Anterior cingulate cortex (tissue), 58 donors: ENCODE measurements at places on chromosomes 5 and 9.
A peak's percentile ranks its signal among the peaks of the same experiment; 100 is the strongest.

DNA sequence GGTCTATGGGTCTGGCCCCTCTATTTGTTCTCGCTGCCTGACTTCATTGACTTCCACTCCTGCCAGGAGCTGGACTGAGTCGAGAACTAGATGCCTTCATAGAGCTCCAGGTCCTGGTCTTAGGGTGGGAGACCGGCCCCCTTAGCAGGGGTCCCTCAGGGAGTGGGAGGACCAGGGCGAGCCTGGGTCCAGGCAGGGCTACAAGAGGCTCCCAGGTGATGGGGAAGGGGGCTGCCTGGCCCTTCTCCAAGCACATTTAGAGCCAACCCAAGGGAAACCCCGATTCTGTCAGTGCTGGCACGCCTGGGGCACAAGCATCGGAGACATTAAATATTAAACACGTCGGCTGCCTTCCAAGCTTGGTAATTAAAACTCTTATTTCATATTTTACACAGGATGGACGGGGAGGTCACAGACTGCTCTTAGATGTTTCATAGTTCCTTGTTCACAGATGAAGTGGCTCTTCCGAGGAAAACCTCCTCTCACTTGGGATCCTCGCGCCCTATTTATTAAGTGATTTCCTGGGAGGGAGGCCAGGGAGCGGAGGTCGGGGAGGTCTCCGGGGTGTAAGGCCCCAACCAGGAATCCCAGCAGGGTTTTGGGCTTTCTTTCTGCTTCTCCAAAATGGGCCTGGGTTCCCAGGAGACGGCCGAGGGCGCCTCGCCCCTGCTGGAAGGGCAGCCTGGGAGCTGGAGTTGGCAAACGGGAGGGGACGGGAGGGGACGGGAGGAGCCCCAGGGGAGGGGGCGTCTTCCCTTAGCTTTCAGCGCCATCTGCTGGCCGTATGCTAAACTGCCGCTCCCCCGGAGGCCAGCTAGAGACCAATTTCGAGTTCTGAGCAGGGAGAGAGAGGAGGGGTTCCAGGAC, 23.4 kb upstream of the ZBTB43 start:
- DNase-seq = peak; percentile 30

DNA sequence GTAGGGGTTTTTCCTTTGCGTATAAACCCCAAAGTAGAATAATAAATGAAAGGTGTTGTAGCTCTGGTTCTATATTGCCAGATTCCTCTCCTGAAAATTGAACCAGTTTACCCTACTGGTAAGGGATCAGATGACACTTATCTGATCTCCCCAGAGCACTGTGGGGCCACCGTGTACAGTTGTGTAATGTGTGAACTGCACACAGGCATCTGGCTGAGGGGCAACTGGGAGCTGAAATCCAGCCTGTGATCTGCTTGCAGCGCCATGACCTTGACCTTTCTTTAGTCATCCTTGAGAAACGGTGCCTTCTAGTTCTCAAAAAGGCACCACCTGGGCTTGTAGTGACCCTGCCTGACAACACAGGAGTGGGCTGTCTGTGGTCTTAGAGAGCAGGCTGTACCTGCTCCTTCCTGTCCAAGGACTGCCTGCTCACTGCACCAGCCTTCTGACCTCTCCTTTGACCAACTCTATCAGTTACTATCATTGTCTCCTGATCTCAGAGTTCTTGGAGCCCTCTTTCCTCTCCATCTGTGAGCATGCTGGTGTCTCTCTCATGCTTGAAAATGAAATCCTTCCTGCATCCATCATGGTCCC, 40.2 kb downstream of the PDE6A start:
- no peak for DNase-seq

- no peak for DNase-seq
Measured at GRCh38 chr5:64299805-64300204, 134.2 kb downstream of the RNF180 start.

- no peak for DNase-seq
Measured at GRCh38 chr9:89594811-89595550, 9.8 kb upstream of the GADD45G start.

DNA sequence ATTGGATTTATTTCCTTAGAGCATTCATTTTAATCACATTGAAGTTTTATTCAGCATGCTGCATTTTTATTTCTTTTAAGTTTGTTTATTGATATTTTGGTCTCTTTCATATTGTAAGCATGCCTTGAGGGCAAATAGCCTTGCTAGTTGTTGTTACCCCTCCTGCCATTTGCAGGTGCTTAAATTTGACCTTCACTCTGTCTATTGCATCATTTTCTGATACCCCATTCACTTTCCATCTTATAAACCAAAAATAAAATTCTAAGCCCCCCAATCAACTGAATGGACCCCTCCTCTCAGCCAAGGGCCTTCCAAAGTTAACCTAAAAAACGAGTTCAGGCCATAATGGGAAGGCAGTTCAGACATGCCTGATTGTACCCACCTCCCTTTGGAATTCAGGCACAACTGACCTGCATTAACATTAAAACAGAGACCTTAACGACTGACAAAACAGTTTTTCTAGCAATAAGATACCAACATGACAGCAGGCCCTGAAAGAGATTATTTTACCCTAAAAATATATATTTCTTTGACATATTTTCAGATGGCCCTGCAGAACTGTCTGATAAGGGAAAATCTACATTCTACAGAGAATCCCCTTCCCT, 32.1 kb downstream of the TARS1 start:
- DNase-seq = no peak

- no peak for DNase-seq
Measured at GRCh38 chr5:67248703-67249589, 52.3 kb upstream of the CD180 start.

DNA sequence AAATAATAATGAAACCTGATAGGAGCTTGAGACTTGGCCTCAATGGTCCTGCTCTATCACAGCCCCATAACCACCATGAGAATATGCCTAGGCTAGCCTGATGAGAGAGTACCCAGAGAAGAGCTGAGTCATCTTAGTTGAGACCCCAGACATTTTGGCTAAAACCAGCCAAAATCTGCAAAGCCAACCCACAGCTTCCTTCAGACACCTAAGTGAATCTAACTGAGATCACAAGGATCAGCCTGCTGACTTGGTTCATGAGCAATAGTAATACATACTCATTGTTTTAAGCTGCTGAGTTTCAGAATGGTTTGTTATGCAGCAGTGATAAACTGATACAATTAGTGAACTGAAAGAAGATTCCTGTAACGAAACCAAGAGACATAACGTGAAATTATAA, 473.7 kb upstream of the PTGER4 start:
- no peak for DNase-seq

- no peak for DNase-seq
Measured at GRCh38 chr5:128146671-128147070, 63.1 kb downstream of the SLC12A2 start.

GRCh38 chr9:98427491-98427890, 172.0 kb upstream of the TBC1D2 start:
- DNase-seq = no peak

DNA sequence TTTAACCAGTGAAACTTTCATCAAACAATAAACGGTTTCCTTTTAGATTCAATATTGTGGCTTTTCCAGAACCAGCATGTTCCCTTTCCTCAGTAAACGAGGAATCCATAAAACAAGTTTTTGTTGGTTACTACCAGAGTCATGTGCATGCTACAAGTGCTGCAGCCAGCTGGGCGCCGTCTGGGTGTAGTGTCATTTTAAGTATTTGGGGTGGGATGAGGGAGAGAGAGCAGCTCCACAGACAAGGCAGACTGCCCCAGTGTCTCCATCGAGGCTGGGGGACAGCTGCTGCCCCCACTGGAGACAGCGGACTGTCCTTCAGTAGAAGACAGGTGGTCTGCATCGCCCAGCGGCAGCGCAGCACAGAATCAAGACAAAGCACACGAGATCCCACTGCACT, 17.3 kb downstream of the ARPC5L start:
- no peak for DNase-seq

DNA sequence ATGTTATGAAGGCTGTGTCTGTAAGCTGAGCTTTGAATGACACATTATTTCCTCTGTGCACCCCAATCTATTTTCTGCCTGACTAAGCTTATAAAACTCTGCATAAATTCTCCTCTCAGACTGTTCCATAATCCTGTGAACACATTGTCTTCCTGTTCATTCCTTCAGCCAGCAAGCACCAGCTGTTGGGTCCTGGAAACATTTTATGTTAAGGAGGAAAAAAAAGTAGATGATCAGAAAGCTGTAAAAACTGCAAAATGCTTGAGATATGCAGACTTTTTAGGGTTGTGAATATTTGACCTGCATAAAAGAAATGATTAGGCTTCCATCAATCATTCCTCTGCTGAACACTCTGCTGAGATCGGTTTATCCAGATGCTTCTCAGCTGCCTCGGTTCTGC, 1246.0 kb upstream of the DMAC1 start:
- DNase-seq = no peak

DNA sequence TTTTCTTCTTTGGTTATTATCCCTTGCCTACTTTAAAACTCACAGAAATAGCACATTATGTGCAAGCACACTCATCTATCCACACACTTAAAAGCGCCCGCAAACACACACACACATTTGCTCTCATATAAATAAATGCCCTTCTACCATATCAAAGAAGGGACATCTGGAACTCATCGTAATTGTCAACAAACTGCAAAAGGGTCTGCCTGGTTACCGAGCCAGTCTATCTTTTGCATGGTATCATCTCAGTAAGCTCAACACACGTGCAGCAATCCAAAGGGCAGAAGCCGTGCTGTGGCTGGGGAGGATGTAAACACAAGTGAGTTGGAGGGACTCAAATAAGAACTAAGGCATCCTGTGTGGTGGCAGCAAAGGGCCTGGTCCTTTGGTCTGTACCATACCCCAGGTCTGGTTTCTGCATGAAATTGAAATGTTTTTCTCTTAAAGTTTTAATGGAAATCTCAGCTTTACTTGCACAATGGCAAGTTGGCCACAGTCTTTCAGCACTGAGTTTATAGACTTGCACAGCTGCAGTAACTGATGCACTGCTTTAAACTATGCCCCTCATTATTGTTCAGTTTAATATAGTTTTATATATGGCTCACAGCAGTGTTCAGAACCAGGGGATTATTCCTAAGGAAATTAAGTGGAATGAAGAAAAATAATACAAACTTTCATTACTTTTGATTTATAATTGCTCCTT, 331.0 kb downstream of the ADAMTS6 start:
- no peak for DNase-seq

- peak; percentile 73 for DNase-seq
Measured at GRCh38 chr9:136267261-136268111, 21.9 kb upstream of the QSOX2 start.

GRCh38 chr5:79242242-79243039, 6.5 kb downstream of the JMY start:
- no peak for DNase-seq

- DNase-seq = no peak
Measured at GRCh38 chr5:128644863-128645262, 106.8 kb upstream of the FBN2 start.

- DNase-seq = peak; percentile 16
Measured at GRCh38 chr9:18255158-18255629, 218.8 kb upstream of the ADAMTSL1 start.

GRCh38 chr9:26956860-26957233, 635 bp downstream of the IFT74 start:
- no peak for DNase-seq

GRCh38 chr5:61754792-61755191, 422.7 kb downstream of the ZSWIM6 start:
- no peak for DNase-seq

DNA sequence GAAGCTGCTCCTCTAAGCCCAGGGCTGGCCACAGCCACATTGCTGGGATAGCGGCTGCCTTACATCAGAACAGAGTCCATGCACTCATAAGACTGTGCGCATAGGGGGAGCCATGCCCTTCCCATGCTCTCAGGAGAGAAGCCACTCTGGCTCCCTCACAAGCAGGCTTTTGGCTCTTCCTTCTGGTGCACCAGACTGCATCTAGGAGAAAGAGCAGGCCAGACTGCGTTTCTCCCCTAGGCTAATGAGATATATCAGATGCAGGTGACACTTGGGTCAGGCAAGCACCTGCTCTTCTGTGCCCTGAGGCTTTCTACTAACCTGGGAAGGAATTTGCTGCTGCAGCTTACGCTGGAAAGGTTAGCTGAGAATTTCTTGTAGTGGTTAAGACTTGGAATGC, 43.2 kb upstream of the BRINP1 start:
- DNase-seq = no peak

DNA sequence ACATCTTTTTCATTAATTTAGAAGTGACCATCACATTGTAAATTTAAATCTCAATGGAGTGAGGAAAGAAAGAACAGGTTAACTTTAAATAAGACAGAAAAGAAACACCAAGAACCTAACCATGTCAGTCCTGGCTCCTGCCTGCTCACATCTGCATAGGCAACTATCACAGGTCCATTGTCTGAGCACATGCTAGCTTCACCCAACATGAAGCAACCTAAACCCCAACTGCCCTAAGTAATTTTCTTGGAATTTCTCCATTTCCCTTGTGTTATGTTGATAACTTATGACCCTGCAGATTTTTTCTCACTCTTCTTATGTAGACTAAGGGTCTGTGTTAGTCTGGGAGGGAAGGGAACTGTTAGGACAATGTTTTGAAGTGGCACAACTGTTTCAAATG, 2205.8 kb upstream of the ACO1 start:
- DNase-seq = no peak

GRCh38 chr5:102910240-102911226, 155.4 kb downstream of the PAM start:
- no peak for DNase-seq

DNA sequence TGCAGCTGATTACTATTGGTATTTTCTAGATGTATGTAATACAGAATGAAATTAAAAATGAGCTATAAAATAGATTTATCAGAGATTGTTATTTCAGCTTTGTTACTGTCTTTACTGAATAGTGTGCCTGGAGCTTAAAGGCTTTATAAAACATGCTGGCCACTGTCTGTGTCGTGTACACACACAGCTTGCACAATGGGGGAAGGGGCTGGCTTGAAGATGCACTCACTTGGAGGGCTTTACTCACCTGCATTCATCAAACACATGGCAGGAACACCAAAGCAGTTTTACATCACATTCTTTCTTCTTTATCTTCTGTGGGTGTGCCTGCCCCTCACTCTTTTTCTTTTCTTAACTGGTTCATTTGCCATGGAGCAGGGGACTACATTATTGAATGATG, 60.9 kb downstream of the TLE4 start:
- no peak for DNase-seq

- no peak for DNase-seq
Measured at GRCh38 chr5:143779506-143779905, 32.5 kb upstream of the HMHB1 start.

- no peak for DNase-seq
Measured at GRCh38 chr9:89361816-89362646, 43.7 kb downstream of the SECISBP2 start.

DNA sequence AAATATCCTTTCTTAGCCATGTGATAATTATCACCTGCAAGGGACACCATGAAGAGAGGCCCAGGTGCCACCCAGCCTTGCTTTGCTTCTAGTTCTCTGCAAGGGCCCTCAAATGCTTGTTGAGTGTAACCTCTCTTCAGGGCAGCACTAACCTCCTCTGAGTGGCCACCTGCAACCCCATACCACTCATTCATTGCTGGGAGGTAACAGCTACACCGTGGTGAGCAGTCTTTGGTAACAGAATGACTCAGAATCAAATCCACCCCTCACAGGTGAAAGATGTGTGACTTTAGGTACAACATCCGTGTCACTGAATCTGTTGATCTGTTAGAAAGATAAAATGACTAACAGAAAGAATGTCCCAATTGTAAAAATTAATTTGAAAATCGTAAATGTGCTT, 365.1 kb upstream of the TRPC7 start:
- no peak for DNase-seq

- DNase-seq = no peak
Measured at GRCh38 chr5:124088289-124089032, 576.5 kb downstream of the CSNK1G3 start.
